ENCODE measurements at places on chromosomes 6 and 20.

- DNase-seq, result no peak
These were observed 103.8 kb downstream of the RNASET2 start for GRCh38 chr6:166852451-166852975.

DNA sequence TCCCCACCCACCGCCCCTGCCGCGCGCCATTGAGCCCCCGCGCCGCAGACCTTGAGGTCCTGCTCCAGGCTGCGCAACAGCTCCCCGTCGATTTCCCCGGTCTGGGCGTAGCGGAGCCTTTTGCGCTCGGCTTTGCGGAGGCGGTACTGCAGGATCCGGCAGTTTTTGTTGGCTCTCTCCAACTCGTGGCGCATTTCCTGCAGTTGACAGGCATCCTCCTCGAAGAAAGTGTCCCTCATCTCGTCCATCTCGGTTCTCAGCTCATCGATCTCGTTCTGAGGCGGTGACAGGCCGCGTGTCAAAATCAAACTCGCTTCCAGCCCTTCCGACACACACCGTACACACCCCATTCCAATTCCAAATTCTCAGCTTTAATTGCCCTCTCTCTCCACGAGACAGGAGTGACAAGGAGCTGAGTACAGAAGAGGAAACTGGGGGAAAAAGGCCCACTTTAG lies 4.3 kb downstream of the MTCL3 start:
- DNase-seq, result no peak

GRCh38 chr6:150673720-150674346 lies 74.1 kb downstream of the PLEKHG1 start:
- DNase-seq, result no peak

DNA sequence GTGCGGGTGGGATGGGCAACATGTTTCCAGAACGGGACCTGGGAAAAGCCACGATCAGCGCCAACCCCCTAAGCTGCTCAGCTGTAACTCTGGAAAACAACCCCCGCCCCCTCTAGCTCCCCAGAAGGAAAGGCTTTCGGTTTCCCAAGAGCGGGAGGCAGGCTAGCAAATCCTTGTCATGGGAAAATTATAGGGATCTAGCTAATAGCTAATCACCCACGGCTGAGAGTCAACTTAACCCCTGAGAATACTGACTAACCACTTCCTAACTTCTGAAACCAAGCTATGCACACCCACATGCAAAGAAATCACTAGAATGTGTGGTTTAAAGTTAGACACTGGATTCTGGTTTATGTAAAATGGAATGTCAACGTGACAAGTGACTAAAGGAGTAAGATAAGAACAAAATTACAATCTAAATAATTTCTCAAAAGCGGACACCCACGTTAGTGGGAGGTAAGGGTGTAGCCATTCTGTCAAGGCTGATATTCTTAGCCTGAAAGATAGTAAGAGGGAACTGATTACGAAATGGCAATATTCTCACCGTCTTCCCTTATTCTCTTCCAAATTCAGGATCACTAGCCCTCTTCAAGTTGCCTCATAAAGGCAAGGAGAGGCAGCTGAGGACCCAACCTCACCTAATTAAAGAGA lies 20.1 kb downstream of the JAG1 start:
- no peak for DNase-seq

GRCh38 chr6:110270165-110270564 lies 88.0 kb downstream of the METTL24 start:
- DNase-seq, result no peak

GRCh38 chr20:55646851-55647250 lies 358.5 kb downstream of the CBLN4 start:
- no peak for DNase-seq

- DNase-seq, result no peak
These were observed 116.6 kb downstream of the CBLN4 start for GRCh38 chr20:55888685-55889084.

- DNase-seq, result no peak
These were observed 8.5 kb upstream of the CST3 start for GRCh38 chr20:23646106-23646873.

Data from GM13976 (cell line).